Astrocyte (in vitro differentiated cells and primary cell): ENCODE measurements at places on chromosomes 5 and 9.

DNA sequence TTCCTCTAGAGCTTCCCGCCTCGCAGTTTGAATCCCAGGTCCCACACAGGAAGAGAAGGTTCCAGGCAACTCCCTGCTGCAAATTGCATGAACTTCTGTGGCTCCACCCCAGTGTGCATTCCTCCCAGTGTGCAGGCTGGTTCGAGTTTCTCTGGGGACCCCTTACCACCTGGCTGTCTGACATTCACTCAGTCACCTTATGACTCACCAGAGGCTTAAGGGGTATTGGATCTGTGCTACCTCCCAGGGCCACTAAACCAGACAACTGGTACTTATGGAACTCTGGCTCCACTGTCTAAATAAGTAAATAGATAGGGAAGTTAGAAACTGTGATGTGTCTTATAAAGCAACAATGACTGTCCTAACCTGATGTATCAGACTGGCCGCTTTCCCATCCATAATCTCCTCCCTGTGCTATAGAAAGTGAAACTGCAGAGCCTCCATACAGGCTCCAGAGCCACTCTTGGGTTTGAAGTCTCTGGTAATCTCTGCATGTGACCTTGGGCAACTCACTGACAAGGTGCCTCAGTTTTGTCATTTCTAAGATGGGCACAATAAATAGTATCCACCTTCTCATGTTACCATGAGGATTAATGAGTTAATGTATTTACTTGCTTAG is 720.6 kb downstream of the SEMA5A start:
- no peaks in the 10 kb centered on the region for H3K36me3 ChIP-seq
- peaks cover 26% of the 10 kb centered on the region for H3K4me1 ChIP-seq
- H3K27me3 ChIP-seq: no peaks in the 10 kb centered on the region
- H3K27ac ChIP-seq: no peak overlapping the region
- DNase-seq: no peak

DNA sequence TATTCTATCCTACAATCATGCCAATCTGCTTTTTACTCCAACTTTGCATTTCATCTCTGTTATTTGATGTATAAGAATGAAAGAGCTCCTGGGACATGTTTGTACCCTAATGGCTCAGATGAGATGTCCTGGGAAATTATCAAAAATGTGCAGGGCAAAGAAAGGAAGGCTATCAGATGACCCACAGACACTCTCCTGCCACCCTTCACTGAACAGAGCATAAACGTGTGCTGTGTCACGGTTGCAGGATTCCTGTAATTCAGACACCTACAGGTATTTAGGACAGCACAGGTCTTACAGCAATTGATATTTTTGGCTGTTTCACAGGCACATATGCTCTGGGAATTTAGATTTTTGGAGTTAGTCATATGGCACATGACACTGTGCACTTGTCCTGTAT is 149.2 kb upstream of the GAS1 start:
- DNase-seq: no peak
- no peaks in the 10 kb centered on the region for H3K36me3 ChIP-seq
- no peaks in the 10 kb centered on the region for H3K4me1 ChIP-seq
- no peak overlapping the region for H3K27ac ChIP-seq
- no peaks in the 10 kb centered on the region for H3K27me3 ChIP-seq

- peak; percentile 13 for DNase-seq
- peaks cover 6% of the 10 kb centered on the region for H3K4me1 ChIP-seq
- peak overlapping the region; percentile 100 for H3K27ac ChIP-seq
- H3K4me3 ChIP-seq: peak overlapping the region; percentile 94
- H3K27me3 ChIP-seq: no peaks in the 10 kb centered on the region
- no peaks in the 10 kb centered on the region for H3K36me3 ChIP-seq
These were observed 462 bp downstream of the NUDCD2 start for GRCh38 chr5:163459462-163459818.

DNA sequence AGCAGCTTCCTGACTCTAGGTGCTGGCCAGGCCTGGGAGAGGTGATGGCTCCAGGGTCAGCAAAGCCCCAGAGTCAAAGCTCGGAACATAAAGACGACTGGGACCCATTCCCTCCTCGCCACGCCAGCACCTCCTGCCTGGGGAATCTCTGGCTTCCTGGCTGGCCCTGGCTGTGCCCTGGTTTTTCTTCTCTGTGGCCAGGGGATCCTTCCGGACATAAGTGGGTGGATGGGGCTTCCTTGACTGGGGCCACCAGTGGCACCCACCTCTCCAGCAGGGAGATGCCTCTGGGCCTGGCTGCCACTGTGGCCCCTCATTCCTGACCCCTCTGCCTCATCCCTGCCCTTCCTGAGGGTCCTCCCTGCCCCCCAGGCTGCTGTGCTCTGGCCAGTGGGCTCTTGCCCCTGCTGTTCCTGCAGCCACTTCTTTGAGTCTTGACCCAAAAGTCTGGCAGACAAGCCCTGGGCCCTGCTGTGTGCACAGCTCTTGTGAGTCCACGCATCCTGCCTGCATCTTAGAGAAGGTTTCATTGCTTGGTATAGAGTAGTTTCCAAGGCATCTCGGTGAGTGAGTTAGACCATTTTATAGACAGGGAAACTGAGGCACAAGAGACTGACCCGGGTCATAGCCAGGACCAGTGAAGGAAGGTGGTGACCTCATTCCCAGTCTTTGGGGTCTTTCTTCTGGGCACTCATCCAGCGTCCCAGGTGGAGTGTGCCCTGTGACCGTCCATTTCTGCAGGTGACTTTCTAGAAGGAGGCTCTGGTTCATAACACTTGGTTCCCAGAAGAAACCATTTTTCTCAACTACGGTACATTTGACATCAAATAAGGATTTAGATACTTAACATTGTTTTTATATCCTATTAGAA is 17.3 kb upstream of the LPCAT1 start:
- no peaks in the 10 kb centered on the region for H3K36me3 ChIP-seq
- no peak overlapping the region for H3K27ac ChIP-seq
- no peak overlapping the region for H3K4me3 ChIP-seq
- no peak for DNase-seq
- peaks cover 3% of the 10 kb centered on the region for H3K27me3 ChIP-seq

GRCh38 chr9:19208653-19209052 is 21.8 kb upstream of the DENND4C start:
- no peak for DNase-seq
- H3K27me3 ChIP-seq: peaks cover 2% of the 10 kb centered on the region
- no peak overlapping the region for H3K27ac ChIP-seq
- H3K4me1 ChIP-seq: no peaks in the 10 kb centered on the region
- H3K4me3 ChIP-seq: no peak overlapping the region

DNA sequence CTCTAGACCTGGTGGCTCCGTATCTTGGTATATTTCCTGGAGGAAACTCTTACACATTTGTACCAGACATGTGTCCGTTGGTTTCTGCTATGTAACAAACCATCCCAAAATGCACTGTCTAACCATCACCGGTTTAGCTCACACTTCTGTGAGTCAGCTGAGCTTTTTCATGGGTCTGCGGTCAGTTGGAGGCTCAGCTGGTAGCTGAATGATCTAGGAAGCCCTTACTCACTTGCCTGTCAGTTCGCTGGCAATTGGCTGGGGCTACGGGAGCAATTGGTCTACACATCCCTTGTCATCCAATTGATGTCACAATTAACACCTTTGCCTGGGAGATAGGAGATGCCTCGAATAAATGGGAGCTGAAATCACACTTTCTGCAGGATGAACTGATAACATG is 11.6 kb upstream of the WHRN start:
- H3K27ac ChIP-seq: no peak overlapping the region
- no peaks in the 10 kb centered on the region for H3K4me1 ChIP-seq
- H3K27me3 ChIP-seq: peaks cover 8% of the 10 kb centered on the region
- H3K4me3 ChIP-seq: no peak overlapping the region

DNA sequence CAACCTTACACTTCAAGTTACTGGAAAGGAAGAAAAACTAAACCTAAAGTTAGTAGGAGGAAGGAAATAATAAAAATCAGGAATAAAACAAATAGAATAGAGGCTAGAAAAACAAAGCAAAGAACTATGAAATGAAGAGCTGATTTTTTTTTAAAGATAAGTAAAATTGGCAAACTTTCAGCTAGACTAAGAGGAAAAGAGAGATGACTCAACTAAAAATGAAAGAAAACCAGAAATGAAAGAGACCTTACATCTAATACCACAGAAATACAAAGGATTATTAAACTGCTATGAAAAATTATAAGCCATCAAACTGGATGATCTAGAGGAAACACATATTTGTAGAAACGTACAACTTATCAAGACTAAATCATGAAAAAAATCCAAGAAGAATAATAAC is 60.0 kb downstream of the PRRC1 start:
- no peak overlapping the region for H3K27ac ChIP-seq
- no peaks in the 10 kb centered on the region for H3K36me3 ChIP-seq
- no peaks in the 10 kb centered on the region for H3K27me3 ChIP-seq
